ENCODE measurements at places on chromosomes 5 and 9. TPM values are rescaled to one million over a fixed set of nuclear protein-coding genes. Genes with fewer than 3 reads are reported as not detected.

- no peaks in the 10 kb centered on the region for H3K4me1 ChIP-seq
- peaks cover 10% of the 10 kb centered on the region for H3K36me3 ChIP-seq
- no peak overlapping the region for H3K4me3 ChIP-seq
- H3K27me3 ChIP-seq, result no peaks in the 10 kb centered on the region
- DNase-seq, result no peak
- no peak overlapping the region for H3K27ac ChIP-seq
Measured at GRCh38 chr5:16669776-16670175, 53.0 kb upstream of the RETREG1 start.

- no peak overlapping the region for H3K27ac ChIP-seq
- H3K36me3 ChIP-seq, result no peaks in the 10 kb centered on the region
- no peaks in the 10 kb centered on the region for H3K4me1 ChIP-seq
- no peaks in the 10 kb centered on the region for H3K27me3 ChIP-seq
- DNase-seq, result no peak
- no peak overlapping the region for H3K4me3 ChIP-seq
Measured at GRCh38 chr9:22047596-22047995, 38.5 kb upstream of the CDKN2B start.

OGN gene
- 0.08 TPM for total RNA-seq

STPG3 gene
- total RNA-seq, result 0.26 TPM

CAMK2A gene
- 0.51 TPM for total RNA-seq

GRCh38 chr5:6118691-6119090 lies 259.7 kb downstream of the MED10 start:
- DNase-seq, result no peak
- H3K36me3 ChIP-seq, result no peaks in the 10 kb centered on the region
- no peaks in the 10 kb centered on the region for H3K4me1 ChIP-seq
- no peak overlapping the region for H3K4me3 ChIP-seq

- no peak overlapping the region for H3K27ac ChIP-seq
- no peak overlapping the region for H3K4me3 ChIP-seq
- no peaks in the 10 kb centered on the region for H3K4me1 ChIP-seq
- no peak for DNase-seq
- H3K27me3 ChIP-seq, result peaks cover 9% of the 10 kb centered on the region
Measured at GRCh38 chr5:55146080-55146479, 13.9 kb upstream of the GPX8 start.

DNA sequence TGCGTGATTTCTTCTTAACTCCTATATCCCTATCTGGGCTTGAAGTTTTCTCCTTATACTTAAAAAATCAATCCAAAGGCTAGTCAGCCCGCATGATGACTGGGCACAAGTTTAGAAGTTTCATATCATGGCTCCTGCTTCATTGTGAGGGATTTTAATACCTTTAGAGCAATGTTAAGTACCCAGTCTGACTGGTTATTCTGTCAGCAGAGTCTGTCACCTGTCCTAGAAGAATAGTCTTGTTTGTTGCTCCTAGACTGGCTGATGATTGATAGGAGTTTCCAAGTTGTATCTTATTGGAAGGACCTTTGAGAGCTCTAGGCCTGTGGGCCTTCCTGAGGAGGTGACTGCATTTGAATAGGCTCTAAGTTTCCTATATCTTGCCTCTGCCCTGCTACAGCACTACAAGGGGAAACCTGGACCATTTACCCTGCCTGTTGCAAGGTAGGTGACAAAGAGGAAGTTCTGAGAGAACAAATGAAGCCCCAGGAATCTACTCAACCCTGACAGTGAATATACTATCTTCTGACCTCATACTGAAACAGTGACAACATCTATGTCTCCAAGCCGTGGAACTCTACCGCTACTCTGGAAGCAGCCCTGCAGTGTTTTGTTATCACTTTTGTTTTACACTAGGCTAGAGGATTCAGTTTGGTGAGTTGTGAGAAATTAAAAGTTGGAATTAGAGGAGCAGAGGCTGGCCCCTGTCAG lies 66.5 kb downstream of the F2RL2 start:
- no peaks in the 10 kb centered on the region for H3K36me3 ChIP-seq
- H3K4me1 ChIP-seq, result no peaks in the 10 kb centered on the region
- DNase-seq, result no peak
- no peak overlapping the region for H3K4me3 ChIP-seq
- no peak overlapping the region for H3K27ac ChIP-seq
- peaks cover 10% of the 10 kb centered on the region for H3K27me3 ChIP-seq

GRCh38 chr5:171528036-171528435 lies 108.6 kb downstream of the FGF18 start:
- peaks cover 3% of the 10 kb centered on the region for H3K27me3 ChIP-seq
- H3K27ac ChIP-seq, result no peak overlapping the region
- no peak for DNase-seq
- H3K36me3 ChIP-seq, result no peaks in the 10 kb centered on the region
- no peaks in the 10 kb centered on the region for H3K4me1 ChIP-seq

Data from Panc1 (cell line).